ENCODE measurements at places on chromosomes 7 and 10.

DNA sequence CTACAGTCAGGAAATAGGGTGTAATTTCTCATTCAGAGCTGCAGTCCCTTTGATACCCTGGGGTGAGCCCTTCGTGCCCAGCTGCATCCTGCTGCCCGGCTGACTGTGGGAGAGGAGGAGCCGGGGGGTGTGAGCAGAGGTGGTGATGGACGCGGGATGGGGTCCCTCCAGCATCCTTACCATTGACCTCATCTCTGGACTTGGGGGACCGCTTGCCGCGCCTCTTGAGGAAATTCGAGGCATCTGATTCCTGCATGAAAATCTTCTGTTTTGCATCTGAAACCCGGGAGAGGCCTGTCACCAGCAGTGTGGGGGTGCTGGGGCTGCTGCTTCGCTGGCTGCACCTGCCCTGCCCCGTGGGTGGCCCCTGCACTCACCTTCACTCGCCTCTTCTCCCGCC lies 816 bp downstream of the UCMA start:
- no peak for DNase-seq

DNA sequence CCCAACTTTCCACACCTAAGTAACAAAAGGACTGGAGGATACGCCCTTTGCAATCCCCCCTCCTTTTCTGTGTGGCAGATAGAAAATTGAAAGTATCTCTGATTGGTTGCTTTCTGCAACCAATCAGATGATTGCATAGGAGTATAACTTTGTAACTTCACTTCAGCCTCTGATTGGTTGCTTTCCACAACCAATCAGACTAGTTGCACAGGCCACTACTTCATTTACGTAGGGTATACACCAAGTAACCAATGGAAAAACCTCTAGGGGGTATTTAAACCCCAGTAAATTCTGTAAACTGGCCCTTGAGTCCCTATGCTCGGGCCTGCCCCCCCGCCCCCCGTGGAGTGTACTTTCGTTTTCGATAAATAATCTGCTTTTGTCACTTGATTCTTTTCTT lies 1080.4 kb downstream of the CNTNAP2 start:
- DNase-seq, result no peak

DNA sequence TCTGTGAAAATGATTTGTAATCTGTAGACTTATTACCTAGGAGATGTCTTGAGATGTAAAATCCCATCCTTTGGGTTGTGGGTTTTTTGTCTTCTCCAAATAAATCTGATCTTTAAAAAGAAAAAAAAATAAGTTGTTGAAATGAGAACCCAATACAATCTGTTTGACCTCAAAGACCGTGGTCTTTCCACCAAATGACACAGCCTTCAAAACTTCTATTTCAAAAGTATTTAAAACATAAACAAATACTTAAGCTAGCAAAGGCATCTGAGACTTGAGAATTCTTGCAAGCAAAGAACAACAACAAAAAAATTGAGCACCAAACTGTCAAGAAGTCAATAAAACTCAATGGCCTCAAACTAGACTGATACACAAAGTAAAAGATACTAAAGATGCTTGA lies 67.9 kb upstream of the HECW1 start:
- no peak for DNase-seq

GRCh38 chr7:30886608-30887011 lies 25.0 kb upstream of the AQP1 start:
- DNase-seq, result no peak

DNA sequence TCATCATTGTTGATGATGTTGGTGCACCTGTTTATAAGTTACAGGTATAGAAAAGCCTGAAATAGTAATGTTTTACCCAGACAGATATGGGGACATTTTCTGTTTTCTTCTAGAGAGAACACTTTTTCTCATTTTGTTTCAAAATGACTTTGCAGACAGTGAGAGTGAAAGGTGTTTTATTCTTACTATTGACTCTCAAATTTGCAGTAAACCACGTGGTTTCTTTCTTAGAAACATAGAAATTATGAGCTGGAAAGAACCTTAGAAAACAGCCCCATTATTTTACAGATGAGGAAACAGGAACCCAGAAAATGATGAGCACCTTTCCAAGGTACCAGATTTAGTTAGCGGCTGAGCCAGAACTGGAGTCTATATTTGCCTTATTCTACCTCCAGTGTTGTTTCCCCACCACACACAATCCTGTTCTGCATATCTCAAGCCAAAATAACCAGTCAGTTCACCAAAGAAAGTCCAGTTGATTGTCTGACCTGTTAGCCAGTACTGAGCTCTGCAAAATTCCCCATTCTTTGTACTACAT lies 138.9 kb upstream of the AHR start:
- DNase-seq, result no peak

DNA sequence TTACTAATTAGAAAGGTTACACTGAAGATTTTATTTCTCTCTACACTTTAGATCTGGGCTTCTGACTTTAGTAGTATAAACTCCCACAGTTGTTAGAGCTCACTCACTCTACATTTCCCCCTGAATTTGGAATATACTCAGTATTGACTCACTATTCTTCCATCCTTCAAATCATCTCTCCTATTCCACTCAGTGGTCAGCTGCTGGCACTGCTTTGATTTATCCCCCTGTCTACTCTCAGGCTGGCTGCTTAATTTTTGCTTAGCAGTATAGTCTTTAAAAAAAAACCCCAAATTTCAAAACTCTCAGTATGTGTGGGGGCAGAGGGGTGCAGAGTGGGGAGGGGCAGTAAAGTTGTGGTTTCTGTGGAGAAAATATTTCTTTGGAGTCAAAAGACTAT lies 68.9 kb downstream of the CDK6 start:
- DNase-seq, result no peak

DNA sequence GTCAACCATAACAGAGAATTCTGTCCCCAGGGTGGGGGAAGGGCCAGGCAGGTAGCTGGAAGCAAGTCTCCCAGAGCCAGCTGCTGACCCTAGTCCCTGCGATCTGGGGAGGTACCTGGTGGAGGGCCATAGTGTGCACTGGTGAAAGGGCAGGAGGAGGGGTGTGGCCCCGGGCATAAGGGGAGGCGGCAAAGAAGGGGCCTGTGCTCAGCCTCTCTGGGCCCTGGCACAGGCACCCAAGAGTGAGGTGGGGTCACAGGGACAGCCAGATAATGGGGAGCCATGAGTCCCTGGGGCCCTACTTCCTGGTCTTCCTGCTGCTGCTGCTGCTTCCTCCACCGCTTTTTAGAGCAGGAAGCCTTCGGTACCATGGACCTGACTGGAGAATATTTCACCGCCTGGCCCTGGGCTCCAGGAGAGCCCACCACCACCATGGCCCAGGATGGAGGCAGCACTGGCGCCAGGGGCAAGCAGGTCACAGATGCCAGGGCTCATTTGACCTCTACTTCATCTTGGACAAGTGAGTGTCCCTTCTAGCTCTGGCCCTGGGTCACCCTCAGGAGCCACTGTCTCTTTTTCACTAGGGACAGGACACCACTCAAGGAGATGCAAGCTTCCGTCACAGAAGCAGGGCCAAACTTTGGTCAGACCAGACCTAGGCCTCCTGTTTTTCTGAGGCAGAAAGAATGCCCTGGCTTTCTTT lies at the start of gene ANTXRL:
Gene ANTXRL (plus strand): TSS at position 7 of the 703 bp plus-strand sequence. CDS start 266 bp downstream, at position 273.
- no peak for DNase-seq
